ENCODE measurements at places on chromosomes 11 and 22.

GRCh38 chr11:69299023-69299461, 5.1 kb downstream of the MYEOV start:
- no peak for DNase-seq

GRCh38 chr11:74005721-74006517, 3.0 kb downstream of the UCP3 start:
- DNase-seq = no peak

GRCh38 chr11:83568516-83568915, 282.3 kb upstream of the CCDC90B start:
- DNase-seq = no peak

GRCh38 chr11:119077839-119078238, 6.8 kb upstream of the HMBS start:
- no peak for DNase-seq

DNA sequence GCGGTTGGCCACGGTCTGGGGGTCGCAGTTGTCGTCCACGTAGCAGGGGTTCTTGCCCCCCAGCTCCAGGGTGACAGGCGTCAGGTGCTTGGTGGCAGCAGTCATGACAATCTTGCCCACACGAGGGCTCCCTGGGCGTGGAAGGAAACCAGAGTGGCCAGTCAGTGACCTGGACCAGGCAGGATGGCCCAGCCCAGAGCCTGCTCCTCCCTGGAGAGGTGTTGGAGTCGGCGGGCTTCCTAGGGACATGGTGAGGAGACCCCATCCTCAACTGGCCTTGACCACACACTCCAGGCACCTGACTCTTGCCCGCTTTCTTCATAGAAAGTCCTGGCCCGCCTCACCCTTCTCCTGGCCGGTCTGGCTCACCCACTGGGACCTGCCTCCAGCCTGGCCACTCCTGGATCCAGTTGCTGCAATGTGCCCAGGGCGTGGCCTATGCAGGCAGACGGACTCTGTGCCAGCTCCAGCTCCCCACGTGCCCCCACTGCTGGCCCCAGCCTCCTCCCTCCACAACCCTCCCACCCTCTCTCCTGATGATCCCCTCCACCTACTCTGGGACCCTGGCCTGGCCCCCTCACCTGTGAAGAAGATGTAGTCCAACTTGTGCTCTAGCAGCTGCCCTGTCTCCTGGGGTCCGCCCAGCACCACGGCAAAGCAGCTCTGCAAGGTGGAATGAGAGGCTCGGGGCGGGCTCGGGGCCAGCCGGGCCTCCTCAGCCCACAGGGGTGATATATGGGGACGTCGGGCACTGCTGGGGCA, 8.7 kb downstream of the ALDH3B2 start:
- DNase-seq = no peak

GRCh38 chr11:92306966-92307510, 82.4 kb downstream of the FAT3 start:
- no peak for DNase-seq

- no peak for DNase-seq
Observed at GRCh38 chr11:1751999-1752906, 1.9 kb upstream of the IFITM10 start.

- no peak for DNase-seq
Observed at GRCh38 chr11:94960488-94960887, 12.9 kb downstream of the CWC15 start.

All from fibroblast of skin of scalp (primary cell).